AG04450 (cell line): ENCODE measurements at places on chromosomes 7 and 10. TPM values are rescaled to one million over a fixed set of nuclear protein-coding genes. Genes with fewer than 3 reads are reported as not detected.

GRCh38 chr7:123601530-123601929 is at the start of gene ASB15:
Gene ASB15, plus strand, starts transcription at chr7:123601821. Its CDS starts 12,682 bp downstream, at chr7:123614503.
- DNase-seq, result no peak

GRCh38 chr7:138029941-138030340 is 28.1 kb upstream of the CREB3L2 start:
- DNase-seq, result no peak

- DNase-seq, result no peak
Observed at GRCh38 chr7:69403169-69403568, 195.1 kb upstream of the AUTS2 start.

DNA sequence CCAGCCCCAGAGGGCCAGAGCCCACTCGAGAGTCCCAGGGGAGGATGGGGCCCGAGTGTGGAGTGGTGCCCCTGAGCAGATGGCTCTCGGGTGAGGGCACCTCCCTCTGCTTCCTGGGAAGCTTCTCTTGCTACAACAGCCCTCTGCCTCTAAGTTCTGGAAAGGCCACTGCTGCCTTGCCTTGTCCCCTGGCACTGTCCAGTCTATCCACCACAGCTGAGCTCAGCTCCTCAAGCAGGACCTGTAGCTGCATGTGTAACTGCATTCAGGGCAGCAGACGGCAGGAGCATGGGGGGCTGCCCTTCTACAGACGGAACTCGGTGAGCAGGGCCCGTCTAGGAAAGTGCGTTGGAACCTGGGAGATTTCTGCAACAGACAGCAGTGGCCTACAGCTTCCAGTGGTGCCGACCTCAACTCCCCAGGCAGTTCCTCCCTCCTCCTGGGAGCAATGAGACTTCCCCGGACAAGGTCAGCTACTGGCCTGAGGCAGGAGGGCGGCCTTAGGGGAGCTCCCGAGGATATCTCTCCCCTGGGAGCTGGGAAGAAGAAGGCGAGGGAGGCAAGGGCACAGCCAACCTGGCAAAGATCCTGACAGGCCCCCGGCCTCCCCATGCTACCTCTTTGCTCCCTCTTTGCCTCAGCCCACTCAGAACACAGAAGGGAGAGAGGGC is 88.5 kb downstream of the DLG5 start:
- DNase-seq, result no peak

The EPHA1 gene
- polyA plus RNA-seq, result 0.09 TPM in 1 of 2 replicates, not detected in the other
